ENCODE measurements at places on chromosomes 7 and 10.

- no peak for DNase-seq
These were observed 1214.4 kb upstream of the C7orf33 start for GRCh38 chr7:147376192-147376591.

DNA sequence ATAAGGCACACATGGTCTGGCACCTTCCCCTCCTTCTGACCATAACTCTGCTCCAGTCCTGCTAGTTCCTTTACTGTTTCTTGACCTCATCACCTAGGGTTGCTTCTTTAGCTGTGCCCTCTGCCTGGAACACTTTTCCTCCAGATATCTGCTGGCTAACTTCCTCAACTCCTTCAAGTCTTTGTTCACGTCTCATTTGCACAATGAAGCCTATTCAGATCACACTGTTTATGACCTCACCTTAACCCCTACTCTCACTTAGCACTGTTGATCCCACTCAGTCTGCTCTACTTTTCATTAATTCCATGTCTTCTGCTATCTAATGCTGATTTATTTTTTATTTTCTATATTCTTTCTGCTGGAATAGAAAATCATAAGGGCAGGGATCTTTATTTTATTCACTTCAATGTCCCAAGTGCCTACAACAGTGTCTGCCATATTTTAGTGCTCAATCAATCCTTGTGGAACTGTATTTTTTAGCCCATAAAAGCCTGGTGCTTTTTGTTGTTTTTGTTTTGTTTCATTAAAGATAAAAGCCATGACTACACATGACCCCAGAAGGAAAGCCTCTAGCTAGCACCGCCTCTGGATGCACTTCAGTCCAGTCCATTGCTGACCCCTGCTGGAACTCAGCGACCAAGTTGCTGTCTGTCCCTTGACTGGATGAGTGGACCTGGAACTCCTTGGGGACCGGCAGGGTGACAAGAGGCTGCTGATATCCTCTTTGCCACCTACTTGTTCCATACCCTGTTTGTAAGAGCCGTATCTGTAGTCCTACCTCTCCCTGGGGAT, 12.3 kb downstream of the KLF14 start:
- no peak for DNase-seq

GRCh38 chr7:93779115-93779514, 111.4 kb downstream of the TFPI2 start:
- DNase-seq, result no peak

- DNase-seq, result no peak
These were observed 60.6 kb upstream of the KLF14 start for GRCh38 chr7:130794619-130794922.

GRCh38 chr7:5634107-5634950, 147.1 kb downstream of the RNF216 start:
- no peak for DNase-seq

GRCh38 chr10:24793648-24794379, 70.1 kb upstream of the ARHGAP21 start:
- DNase-seq, result no peak
